ENCODE measurements at places on chromosomes 11 and 22.

GRCh38 chr11:111388842-111389241, 9.8 kb upstream of the POU2AF1 start:
- no peak for DNase-seq

DNA sequence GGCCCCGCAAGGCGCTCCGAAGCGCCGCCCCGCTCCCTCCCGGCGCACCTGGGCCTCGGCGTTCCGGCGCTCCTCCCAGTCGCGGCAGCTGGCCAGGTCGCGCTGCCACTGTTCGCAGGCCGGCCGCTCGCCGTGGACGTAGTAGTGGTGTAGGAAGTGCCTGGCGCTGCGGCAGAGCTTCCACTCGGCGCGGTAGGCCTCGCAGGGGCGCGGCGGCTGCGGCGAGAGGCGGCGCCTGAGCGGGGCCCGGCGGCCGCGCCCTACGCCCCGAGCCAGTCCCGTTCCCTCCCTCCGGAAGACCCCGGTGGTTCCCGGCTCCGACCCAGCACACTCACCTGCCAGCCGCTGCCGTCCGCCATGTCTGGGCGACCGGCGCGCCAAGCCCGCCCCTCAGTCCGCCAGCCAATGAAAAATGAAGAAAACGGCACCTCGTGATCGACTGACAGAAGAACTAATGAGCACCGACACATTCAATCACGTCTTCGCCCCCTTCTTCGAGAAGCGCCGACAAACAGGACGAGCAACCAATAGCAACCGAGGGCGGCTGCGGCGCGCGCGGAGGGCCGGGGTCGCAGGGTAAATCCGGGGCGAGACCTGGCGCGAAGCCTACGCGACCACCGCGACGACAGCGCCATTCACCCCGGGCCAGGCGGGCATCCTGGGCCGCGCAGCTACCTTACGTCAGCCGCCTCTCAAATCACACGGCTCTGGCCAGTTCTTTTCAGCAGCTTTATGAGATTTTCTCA, at the start of gene C22orf39:
Gene C22orf39 (minus strand): TSS at position 382 of the 746 bp plus-strand sequence. CDS start 23 bp downstream, at position 359.
- peak; percentile 83 for DNase-seq

- no peak for DNase-seq
These were observed 14.6 kb downstream of the PPME1 start for GRCh38 chr11:74185695-74186094.

GRCh38 chr11:36019005-36019596, 75.2 kb downstream of the LDLRAD3 start:
- DNase-seq: no peak

GRCh38 chr11:11973361-11973800, 35.0 kb downstream of the DKK3 start:
- DNase-seq: no peak

GRCh38 chr22:29457730-29458129, 19.3 kb downstream of the RFPL1 start:
- DNase-seq: no peak

DNA sequence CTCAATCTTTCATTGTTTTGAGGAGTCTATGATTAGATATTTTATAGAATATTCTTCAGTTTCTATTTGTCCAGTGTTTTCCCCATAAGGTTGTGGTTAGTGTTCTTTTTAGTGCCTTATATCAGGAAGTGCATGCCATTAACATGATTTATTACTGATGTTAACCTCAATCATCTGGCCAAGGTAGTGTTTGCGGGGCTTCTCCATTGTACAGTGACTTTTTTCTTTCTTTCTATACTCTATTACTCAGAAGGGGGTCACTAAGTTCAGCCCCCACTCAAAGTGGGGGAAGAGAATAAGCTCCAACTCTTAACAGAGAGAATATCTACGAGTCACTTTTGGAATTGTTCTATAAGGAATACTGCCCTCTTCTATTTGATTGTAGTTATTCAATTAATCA, 415.8 kb downstream of the DYNC2H1 start:
- no peak for DNase-seq

Measured in activated naive CD4-positive, alpha-beta T cell treated with anti-CD3 and anti-CD28 coated beads, Interleukin-2, amount 50 U/mL, for 72 hours (primary cell).